MCF 10A (cell line): ENCODE measurements at places on chromosomes 16 and 17. TPM values are rescaled to one million over a fixed set of nuclear protein-coding genes. Genes with fewer than 3 reads are reported as not detected.

GRCh38 chr16:49854796-49855203 is 1.1 kb downstream of the ZNF423 start:
- DNase-seq = no peak

Gene DNAI2
- total RNA-seq = not detected in 2 replicates

DNA sequence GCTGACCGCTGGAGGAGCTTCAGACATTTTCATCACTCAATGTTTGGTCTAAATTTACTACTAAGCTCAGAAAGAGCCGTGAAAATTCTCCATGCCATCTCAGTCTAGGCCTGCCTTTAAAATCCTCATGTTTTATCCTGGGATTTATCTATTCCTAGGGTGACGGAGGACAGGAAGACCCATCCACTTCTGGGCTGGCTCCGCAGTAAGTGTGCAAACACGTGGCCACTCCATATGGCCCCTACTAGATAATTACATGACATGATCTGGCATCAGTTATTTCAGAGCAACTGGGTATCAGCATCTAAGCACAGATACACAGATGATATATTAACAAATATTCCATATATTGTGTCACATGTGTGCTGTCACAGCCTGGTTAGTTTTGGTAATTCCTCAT is 77.8 kb upstream of the HS3ST4 start:
- DNase-seq = no peak

DNA sequence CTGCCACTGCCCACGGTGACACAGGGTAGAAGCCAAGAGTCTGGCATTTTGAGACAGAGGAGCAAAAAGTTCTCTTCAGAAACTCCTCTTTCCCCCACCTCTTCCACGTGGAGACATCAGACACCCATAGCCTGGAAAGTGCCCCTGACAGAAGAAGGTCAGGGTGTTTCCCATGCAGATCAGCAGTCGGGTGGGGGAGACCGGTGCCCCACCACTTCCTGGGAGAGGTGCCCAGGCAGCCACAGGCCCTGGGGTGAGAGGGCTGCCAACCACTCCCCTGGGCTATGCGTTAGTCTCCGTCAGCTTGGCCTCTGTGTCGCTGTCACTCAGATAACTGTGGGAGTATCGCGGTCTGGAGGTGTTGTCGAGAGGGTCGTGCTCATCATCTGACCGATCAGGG is 31.5 kb downstream of the PIPOX start:
- no peak for DNase-seq

- DNase-seq = no peak
These were observed 115.9 kb downstream of the DYNLRB2 start for GRCh38 chr16:80656711-80657150.

DNA sequence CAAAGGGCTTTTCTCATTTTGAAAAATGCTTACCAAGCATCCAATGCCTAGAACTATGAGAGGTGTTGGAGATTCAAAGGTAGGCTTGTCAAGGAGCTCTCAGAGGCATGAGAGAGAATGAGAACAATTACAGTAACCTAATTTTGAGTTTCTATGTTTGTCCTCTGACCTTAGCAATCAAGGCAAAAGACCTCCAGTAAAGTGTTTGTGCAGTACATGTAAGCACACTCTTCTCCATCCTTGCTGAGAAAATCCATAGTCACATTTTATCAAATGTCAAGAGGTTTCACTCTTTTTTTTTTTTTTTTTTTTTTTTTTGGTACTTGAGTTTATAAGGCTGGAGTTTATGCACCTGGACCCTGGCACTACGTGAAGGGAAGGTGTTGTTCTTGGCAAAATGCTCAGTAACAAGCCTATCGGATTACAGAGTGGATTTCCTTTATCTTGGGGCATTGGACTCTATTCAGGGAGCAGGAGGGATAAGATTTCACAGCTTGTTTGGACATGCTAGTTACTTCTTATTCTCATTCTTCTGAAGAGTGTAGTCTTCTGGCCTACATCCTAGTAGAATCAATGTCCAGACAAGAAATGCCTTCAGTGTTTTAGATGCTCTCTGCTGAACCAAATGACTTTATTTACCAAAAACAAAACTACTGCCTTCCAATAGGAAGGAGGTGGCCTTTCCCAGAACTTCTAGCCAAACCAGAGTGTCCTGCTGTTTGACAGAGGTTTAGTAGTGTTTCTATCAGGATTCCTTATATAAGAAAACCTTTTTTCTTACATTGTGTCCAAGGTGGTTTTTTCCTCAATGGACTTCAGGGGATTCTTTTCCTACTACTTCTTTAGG is 21.9 kb downstream of the KCNJ2 start:
- peak; percentile 83 for DNase-seq

Gene ZFPM1
- total RNA-seq = 5.0 and 6.2 TPM in 2 replicates

DNA sequence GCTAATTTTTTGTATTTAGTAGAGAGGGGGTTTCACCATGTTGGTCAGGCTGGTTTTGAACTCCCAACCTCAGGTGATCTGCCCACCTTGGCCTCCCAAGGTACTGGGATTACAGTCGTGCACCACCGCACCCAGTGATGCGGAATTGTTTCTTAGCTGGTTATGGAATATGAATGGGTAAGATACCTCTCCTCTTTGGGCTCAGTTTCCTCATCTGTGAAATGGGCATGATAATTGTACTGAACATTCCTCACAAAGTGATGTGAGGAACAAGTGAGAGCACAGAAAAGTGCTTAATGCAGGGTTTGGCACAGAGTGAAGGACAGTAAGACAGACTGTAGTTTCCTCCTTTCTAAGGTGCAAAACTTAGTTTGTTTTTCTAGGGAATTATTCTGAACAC is 31.0 kb upstream of the NFAT5 start:
- DNase-seq = no peak

GRCh38 chr16:3118204-3118790 is 5.9 kb downstream of the ZNF205 start:
- no peak for DNase-seq

- peak; percentile 16 for DNase-seq
These were observed 647 bp downstream of the FBXL20 start for GRCh38 chr17:39400547-39401411.

Gene KRT31
- total RNA-seq = not detected in 2 replicates
